CD4-positive, CD25-positive, alpha-beta regulatory T cell (primary cell): ENCODE measurements at places on chromosomes 2 and 18. TPM values are rescaled to one million over a fixed set of nuclear protein-coding genes. Genes with fewer than 3 reads are reported as not detected.

The ICOS gene
- 195 TPM for total RNA-seq

The ACP1 gene
- total RNA-seq = 77.2 TPM

The PARD6G gene
- 0.20 TPM for total RNA-seq

The FOXD4L1 gene
- total RNA-seq = not detected

The ATP6V1B1 gene
- total RNA-seq = not detected

The RSAD2 gene
- 4.1 TPM for total RNA-seq

DNA sequence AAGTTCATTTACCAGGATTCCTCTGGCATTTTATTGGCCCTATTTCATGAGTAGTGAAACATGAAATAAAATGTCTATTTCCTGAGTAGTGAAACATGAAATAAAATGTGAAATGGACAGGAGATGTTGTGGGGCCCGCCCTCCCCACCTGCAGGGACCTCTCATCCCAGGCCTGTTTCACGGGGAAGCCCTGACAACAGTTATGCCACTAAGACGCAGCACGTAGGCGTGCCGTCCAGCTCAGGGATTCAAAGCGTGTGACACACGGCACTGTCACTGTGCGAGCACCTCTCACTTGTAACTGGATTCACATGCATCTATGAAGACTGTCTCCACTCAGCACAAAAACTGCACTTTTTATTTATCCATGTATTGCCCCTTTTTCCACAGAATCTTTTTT lies 83.4 kb upstream of the SNTG2 start:
- H3K27me3 ChIP-seq = no peaks in the 10 kb centered on the region
- no peaks in the 10 kb centered on the region for H3K36me3 ChIP-seq
- H3K4me3 ChIP-seq = no peak overlapping the region
- H3K27ac ChIP-seq = no peak overlapping the region

- H3K27ac ChIP-seq = no peak overlapping the region
- no peak for DNase-seq
- peaks cover 74% of the 10 kb centered on the region for H3K36me3 ChIP-seq
Observed at GRCh38 chr2:101290711-101291110, 17.8 kb downstream of the RNF149 start.

DNA sequence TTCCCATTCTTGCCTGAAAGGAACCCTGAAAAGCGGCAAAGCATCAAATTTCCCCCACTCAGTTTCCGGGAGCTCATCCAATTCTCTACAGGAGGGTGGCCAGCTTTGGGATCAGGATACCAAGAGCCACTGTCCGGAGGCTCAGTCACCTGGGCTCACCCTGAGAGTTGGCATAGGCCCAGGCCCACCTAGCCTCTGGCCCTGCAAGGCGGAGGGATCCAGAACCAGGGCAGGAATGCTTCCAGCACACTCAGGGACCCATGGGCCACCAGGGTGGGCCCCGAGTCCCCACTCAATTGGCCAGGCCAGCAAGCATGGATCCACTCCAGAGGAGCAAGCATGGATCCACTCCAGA lies 432.9 kb upstream of the MYT1L start:
- no peak overlapping the region for H3K4me3 ChIP-seq
- H3K27me3 ChIP-seq = no peaks in the 10 kb centered on the region
- no peaks in the 10 kb centered on the region for H3K4me1 ChIP-seq

GRCh38 chr2:33077844-33078243 lies 131.1 kb downstream of the LTBP1 start:
- no peak overlapping the region for H3K4me3 ChIP-seq
- H3K36me3 ChIP-seq = no peaks in the 10 kb centered on the region
- H3K27ac ChIP-seq = no peak overlapping the region
- no peaks in the 10 kb centered on the region for H3K27me3 ChIP-seq

DNA sequence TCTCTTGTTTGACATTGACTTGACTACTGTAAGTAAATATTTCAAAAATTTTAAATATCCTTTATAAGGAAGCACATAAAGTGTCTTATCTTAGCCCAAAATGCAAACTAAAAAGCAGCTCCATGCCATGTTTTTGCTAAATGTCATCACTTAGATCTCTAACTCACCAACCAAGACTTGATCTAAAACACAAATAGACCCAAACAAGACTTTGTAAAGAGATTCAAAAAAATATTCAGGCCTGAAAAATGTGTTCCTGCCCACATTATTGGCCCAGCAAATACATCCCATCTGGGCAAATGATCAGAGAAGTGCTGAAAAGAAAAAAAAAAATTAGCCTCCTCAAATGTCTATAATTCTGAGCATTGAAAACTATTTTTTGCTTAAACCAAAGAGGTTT lies 187.6 kb downstream of the MREG start:
- H3K4me3 ChIP-seq = no peak overlapping the region
- no peaks in the 10 kb centered on the region for H3K4me1 ChIP-seq
- H3K36me3 ChIP-seq = no peaks in the 10 kb centered on the region
- H3K27me3 ChIP-seq = no peaks in the 10 kb centered on the region

- no peaks in the 10 kb centered on the region for H3K27me3 ChIP-seq
- H3K4me3 ChIP-seq = no peak overlapping the region
- DNase-seq = no peak
Observed at GRCh38 chr2:25763575-25763974, 90.2 kb upstream of the DTNB start.

DNA sequence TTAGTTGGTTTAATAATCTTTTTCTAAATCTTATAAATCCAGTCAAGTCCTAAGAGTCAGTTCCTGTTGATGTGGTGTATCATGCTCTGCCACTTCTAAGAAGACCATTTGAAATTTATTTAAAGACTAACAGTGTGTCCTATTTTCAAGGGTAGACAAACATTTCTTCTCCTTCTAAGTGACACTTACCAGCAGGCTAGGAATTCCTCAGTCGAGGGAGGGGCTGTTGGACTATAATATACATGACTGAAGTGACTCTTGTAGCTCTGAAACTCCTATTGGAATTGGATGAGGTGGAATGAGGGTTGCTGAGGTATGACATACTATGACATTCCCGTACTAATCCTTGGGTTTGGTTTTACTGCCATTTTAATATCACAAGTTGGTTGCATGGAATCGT lies 30.6 kb downstream of the ITGB6 start:
- H3K4me3 ChIP-seq = no peak overlapping the region
- H3K4me1 ChIP-seq = no peaks in the 10 kb centered on the region
- peaks cover 4% of the 10 kb centered on the region for H3K27me3 ChIP-seq
- H3K27ac ChIP-seq = no peak overlapping the region

- peak overlapping the region; percentile 53 for H3K4me3 ChIP-seq
- H3K36me3 ChIP-seq = peaks cover 5% of the 10 kb centered on the region
- no peak for DNase-seq
- H3K27me3 ChIP-seq = no peaks in the 10 kb centered on the region
Observed at GRCh38 chr2:64133828-64134227, 10.4 kb downstream of the PELI1 start.

- no peak overlapping the region for H3K27ac ChIP-seq
- H3K36me3 ChIP-seq = no peaks in the 10 kb centered on the region
- H3K4me3 ChIP-seq = no peak overlapping the region
- H3K4me1 ChIP-seq = no peaks in the 10 kb centered on the region
- no peak for DNase-seq
- no peaks in the 10 kb centered on the region for H3K27me3 ChIP-seq
Observed at GRCh38 chr2:205751569-205752031, 69.3 kb downstream of the NRP2 start.

DNA sequence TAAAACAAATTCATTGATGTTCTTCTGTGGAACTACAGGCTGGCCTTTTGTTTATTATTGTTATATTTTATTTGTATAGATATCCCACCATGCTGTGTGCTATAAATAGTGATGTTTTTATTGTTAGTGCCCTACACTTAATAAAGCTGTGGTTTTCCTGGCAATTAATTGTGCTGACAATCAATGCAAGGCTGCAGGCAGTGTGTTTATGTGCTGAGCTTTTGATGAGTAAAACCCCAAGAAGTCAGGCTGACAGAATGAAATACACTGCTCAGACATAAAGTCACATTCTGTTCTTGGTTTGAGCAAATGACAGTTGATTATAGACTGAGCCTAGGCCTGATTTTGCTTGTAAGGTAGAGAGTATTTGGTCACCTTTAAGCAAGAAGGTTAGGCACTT lies 362.7 kb downstream of the CPS1 start:
- no peak for DNase-seq
- H3K4me1 ChIP-seq = no peaks in the 10 kb centered on the region
- no peaks in the 10 kb centered on the region for H3K27me3 ChIP-seq
- H3K36me3 ChIP-seq = no peaks in the 10 kb centered on the region

GRCh38 chr2:101173707-101174295 lies 22.6 kb upstream of the TBC1D8 start:
- no peak overlapping the region for H3K4me3 ChIP-seq
- H3K27me3 ChIP-seq = no peaks in the 10 kb centered on the region
- H3K36me3 ChIP-seq = no peaks in the 10 kb centered on the region
- DNase-seq = peak; percentile 65
- peaks cover 3% of the 10 kb centered on the region for H3K4me1 ChIP-seq

- peaks cover 2% of the 10 kb centered on the region for H3K27me3 ChIP-seq
- H3K4me3 ChIP-seq = no peak overlapping the region
- DNase-seq = no peak
Observed at GRCh38 chr18:77765468-77765867, 515.8 kb downstream of the GALR1 start.
